ENCODE measurements at places on chromosomes 3 and 15.

- no peak for DNase-seq
Measured at GRCh38 chr3:45054196-45054857, 28.2 kb downstream of the CLEC3B start.

DNA sequence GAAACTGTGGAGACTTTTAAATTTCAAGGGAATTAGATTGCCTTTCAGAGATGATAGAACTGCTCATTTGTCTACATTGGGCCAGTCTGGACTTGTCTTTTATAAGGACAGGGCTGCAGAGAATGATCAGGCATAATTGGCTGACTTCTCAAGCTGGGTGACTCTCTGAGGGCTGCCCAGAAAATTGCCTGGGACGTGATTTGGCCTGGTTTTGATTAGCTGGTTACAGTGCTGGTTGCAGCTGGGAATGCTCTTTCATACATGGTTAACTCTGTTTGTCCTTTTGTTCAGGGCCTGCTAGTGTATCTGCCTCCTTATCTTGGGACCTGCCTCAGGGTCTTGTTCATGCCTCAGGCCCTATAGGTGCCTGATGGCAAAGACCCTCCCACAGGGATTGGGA, 245.6 kb downstream of the CLSTN2 start:
- DNase-seq, result no peak

- no peak for DNase-seq
Measured at GRCh38 chr3:50486219-50486888, 17.1 kb downstream of the CACNA2D2 start.

DNA sequence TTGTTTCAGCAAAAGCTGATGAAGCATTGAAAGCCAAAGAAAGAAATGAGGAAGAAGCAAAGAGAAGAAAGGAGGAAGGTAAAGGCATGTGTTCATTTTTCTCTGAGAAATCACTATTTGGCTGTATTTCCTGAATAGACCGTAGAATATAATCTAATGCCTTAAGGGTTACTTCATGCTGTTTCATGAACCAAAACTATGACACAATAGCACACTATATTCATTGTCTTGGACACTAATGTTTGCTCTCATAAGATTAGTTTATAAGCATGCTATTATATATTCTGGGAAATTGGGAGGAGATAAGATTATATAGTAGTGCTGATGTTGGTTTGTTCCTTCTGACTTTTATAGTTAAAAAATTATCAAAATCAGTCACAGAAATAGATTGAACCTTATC, 110.1 kb upstream of the MLF1 start:
- DNase-seq, result no peak

GRCh38 chr3:173865900-173866498, 468.5 kb downstream of the NLGN1 start:
- no peak for DNase-seq

DNA sequence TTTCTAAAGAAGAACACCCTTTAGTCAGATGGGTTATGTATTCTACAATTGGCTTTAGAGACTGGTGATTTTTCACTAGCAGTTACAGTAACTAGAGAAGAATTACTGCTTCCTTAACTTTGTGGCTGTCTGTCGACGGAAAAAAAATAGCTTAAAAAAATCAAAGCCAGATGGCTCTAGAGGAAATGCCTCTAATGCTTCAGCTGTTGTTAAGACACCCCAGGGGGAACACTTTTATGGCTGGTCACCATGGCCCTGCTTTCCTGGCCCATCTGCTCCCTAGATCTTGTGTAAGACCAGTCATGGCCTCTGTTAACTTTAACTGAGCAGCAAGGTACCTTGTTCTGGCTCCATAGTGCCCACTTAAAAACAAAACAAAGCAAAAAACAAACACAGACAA, 198.6 kb upstream of the PLSCR5 start:
- DNase-seq, result no peak

- DNase-seq, result no peak
Measured at GRCh38 chr15:32674681-32675080, 33.2 kb downstream of the SCG5 start.

DNA sequence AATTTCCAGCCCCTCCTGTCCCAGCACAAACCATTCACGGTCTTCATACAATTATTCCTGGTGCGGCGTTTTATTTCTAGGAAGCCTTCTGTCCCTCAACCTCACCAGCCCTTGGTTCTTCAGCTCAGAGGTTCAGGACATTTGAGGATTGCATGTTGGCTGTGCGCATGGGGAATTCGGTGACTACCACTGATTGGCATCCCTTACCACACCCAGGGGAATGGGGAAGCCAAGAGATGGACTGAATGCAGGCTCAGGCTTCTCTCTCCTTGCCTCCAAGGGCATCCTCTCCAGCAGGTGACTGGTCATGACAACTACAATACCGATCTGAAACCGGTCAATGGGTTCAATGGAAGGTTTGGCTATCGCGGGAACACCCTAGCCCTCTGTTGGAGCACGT, 153.8 kb downstream of the MTHFS start:
- DNase-seq, result no peak

GRCh38 chr3:146653978-146654377, 48.8 kb upstream of the PLSCR5 start:
- no peak for DNase-seq

DNA sequence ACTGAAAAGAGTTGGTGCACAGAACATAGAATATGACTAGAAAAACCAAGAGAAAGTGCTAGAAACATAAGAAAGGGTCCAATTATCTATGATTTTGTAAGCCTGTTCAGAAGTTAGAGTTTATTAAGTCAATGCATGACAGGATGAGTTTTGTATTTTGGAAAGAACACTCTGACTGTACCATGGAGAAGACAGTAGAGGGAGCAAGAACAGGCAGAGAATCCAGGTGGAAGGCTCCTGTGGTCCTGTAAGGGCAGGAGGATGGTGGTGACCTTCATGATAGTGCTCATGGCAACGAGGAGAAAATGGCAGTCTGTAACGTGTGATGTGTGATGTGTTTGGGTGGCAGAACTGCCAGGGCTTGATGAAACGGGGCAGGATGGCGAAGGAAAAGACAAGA, 249.1 kb downstream of the CTNNB1 start:
- DNase-seq, result no peak

- no peak for DNase-seq
Measured at GRCh38 chr3:188321258-188321657, 167.3 kb downstream of the LPP start.

GRCh38 chr3:30455840-30456239, 150.6 kb upstream of the TGFBR2 start:
- peak; percentile 53 for DNase-seq

GRCh38 chr3:102360183-102360860, 74.5 kb upstream of the ZPLD1 start:
- DNase-seq, result no peak

DNA sequence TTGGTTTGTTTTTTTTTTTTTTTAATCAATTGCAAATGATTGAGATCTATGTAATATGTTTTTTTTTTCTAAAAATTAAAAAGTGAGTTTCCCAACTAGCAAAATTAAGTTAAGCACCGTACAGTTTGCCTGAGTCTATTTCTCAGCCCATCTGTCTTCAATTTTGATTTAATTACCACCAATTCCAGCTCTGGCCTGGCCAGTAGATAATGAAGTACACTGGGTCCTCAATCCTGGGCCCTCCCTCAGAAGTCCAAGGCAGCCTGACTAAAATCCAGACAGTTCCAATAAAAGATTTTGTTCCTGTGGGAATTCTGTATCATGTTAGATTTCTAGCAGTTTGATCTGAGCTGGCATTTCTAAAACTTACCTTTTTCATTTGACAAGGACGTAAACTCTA, 887.2 kb downstream of the NAALADL2 start:
- DNase-seq, result no peak

DNA sequence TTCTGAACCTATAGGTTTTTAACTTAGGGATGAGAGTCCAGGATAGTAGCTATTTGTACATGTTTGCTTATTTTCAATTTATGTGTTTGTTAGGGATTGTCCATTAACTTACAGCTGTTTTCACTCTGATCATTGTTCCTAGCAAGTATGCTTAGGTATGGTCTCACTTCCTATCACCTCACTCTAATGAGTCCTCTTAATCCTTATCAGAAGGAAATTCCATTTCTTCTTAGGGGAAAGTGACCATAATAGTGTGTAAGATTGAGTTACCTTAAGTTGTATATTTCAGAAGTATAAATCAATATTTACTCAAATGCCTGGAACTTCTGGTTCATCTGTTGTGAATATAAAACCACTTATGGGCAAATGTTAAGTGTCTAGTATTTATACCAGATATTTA, 53.0 kb downstream of the PIAS1 start:
- no peak for DNase-seq

GRCh38 chr3:112629425-112629824, 11.5 kb downstream of the CCDC80 start:
- DNase-seq, result no peak

DNA sequence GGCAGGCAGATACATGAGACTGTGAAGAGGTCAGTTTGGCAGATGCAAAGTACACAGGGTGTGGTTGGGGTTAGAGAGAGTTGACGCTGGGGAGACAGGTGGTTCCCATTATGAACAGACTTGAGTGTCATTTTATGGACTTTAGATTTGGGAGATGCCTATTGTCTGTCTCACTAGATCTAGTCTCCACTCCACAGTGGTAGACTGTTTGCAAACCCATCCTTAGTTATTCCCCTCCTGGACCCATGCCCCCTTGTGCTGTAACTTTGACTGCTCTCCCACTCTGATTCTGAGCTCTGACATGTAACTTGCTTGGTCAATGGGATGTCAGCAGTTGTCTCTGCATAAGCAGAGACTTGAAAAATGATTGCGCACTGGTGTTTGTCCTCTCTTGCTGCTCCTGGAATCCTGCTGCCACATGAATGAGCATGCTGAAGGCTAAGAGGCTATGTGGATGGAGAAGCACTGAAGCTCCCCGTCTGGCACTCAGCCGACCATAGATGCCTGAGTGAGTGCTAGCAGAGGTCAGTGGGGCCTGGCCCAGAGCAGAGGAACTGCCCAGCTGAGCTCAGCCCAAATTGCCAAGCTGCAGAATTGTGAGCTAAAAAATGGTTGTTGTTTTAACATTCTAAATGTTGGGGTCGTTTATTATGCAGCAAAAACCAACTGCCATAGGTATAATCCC, 88.2 kb downstream of the FAM43A start:
- DNase-seq, result no peak

DNA sequence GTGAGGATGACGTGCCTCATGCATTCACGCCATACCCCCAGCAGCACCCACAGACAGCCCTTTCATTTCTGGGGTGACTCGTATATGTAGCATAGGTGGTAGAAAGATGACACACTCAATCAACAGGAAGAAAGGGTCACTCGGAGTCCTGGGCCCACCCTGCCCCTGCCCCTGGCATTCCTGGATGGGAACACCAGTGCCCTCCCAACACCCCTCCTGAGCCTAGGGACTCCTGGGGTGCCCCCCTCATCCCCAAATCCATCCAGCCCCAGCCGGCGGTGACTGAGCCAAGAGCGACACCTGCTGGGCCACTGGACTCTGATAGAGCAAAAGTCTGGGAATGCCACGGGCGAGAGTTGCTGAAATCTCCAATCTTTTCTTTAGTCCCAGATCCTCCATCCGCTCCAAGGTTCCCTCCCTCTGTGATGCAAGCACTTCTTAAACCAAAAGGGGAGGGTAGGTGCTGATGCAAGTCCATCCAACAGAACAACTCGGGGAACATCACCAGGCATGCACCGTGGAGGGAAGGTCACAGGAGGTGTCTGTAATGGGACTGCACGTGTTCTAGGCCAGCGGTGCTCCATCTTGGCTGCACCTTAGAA, 31.1 kb downstream of the ACAN start:
- peak; percentile 48 for DNase-seq

DNA sequence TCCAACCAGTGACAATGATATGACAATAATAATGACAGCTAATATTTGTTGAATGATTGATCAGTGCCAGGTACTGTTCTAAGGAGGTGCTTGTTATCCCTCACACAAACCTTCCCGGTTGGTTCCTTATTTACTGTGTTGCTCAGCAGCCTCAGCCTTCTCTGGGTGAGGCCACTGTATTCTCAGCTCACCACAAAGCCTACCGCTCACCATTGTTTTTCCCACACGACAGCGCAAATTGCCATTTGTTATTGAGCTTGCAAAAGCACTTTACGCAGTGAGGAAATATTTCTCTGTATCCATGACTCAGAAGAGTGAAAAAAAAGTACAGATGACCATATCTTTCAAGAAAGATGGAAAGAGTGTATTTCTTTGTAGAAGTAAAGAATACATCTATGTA, 49.5 kb upstream of the PDZRN3 start:
- DNase-seq, result no peak

- no peak for DNase-seq
Measured at GRCh38 chr15:94094310-94094709, 137.1 kb upstream of the MCTP2 start.

DNA sequence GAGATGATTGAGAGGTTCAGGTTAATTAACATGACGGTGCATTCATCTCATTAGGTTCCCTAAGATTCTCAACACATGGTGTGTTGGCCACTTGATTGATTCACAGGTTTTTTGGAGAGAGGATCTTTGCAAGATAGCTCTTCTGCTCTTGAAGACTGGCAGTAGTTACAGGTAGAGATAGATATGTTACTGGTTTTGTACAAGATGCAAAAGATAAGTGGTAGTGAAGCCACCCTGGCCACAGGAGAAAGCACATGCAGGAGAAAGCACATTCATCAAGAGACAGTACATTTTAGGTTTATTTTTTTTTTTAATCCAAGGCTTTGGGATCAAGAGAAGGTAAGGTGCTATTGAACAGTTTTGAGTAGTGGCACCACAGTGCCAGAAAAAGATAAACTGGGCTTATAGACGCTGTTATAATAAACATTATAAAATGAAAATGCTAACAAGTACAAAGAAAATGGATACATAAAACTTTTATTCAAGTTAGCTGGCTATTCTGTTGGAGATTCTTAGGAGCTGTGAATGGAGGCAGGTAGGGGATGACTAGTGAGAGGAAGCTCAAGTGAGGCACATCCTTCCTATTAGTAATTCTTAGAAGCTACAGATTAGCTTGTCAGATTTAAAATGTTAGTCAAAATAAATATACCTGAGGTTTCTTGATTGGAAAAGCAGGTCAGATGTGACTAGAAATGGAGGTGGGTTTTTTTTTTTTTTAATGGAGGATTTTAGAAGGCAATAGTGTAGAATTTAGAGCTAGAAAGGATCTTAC, 10.8 kb downstream of the SELENOT start:
- no peak for DNase-seq

- peak; percentile 63 for DNase-seq
Measured at GRCh38 chr3:171458071-171458863, 1.9 kb downstream of the TNIK start.

GRCh38 chr3:54970895-54971294, 43.0 kb upstream of the LRTM1 start:
- no peak for DNase-seq

DNA sequence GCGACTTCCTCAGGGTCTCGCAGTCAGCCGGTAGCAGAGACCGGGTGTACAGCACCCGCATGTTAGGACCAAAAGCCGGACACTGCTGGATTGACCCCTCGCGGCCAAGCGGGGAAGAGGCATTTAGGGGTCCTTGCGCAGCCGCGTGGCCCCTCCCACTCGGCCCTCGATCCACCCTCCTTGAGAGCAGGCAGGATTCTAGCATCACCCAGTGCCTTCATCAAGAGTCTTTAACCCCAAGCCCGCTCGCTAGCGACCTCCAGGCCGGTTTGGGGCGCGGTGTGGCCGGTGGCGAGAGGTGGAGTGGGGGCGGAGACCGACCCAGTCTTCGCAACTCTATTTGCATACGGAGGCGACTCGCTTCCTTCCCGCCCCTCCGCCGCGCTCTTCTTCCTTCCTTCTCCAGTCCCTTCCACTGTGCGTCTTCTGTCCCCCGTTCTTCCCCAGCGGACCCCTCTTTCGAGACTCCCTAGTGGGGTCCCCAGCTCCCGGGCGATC, at the start of gene ST6GAL1:
Gene ST6GAL1, plus strand, starts transcription at position 384 of the 498 bp plus-strand sequence. CDS start 112,178 bp downstream, outside the sequence.
- DNase-seq, result peak; percentile 73

GRCh38 chr15:57609805-57610529, 18.3 kb downstream of the MYZAP start:
- DNase-seq, result peak; percentile 86

Data from ureter (tissue), 1 donor.